ENCODE measurements at places on chromosomes 3 and 15. TPM values are rescaled to one million over a fixed set of nuclear protein-coding genes. Genes with fewer than 3 reads are reported as not detected.

LNP1 gene
- total RNA-seq = 1.9 TPM

DNA sequence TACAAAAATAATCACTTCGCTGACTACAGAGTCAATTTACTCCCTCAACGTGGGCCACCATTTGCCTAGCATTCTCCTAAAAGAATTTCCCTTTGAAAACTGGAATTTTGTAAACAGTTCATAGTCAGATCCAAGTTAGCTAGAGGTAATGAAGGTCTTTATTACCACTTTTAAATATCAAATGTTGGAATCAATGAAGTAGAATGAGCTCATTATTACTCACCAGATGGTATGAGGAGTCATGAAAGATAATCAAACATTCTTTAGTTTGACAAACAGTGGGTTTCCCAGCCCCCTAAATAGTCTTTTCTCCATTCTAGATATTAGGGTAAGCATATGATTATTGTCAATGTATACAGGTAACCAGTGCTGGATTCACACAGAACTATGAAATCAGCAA, 455.7 kb upstream of the THBS1 start:
- H3K36me3 ChIP-seq = no peaks in the 10 kb centered on the region
- H3K27ac ChIP-seq = no peak overlapping the region
- no peak overlapping the region for H3K4me3 ChIP-seq
- H3K27me3 ChIP-seq = no peaks in the 10 kb centered on the region
- H3K4me1 ChIP-seq = no peaks in the 10 kb centered on the region
- DNase-seq = no peak

CMTM8 gene
- total RNA-seq = not detected

GPD1L gene
- total RNA-seq = 9.3 TPM

- H3K36me3 ChIP-seq = no peaks in the 10 kb centered on the region
- no peak overlapping the region for H3K27ac ChIP-seq
- H3K4me1 ChIP-seq = no peaks in the 10 kb centered on the region
- DNase-seq = no peak
- H3K4me3 ChIP-seq = no peak overlapping the region
Observed at GRCh38 chr15:83746231-83746630, 92.3 kb downstream of the ADAMTSL3 start.

Measured in B cell (primary cell).